HT-29 (cell line): ENCODE measurements at places on chromosomes 12 and 14.

DNA sequence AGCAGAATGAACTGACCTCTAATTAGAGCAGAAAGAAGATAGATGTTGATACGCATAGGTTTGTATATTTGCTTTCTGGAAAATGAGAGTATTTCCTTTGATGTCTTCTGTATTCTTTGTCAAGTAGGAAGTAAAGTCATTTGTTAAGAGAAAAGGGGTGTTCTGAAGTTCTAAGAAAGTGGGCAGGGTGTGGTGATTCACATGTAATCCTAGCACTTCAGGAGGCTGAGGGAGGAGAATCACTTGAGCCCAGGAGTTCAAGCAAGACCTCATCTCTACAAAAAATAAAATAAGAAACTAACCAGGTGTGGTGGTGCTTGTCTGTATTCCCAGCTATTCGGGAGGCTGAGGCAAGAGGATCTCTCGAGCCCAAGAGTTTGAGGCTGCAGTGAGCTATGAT lies 2.8 kb downstream of the RHNO1 start:
- no peak for DNase-seq

GRCh38 chr12:53391724-53392123 lies 11.7 kb downstream of the SP1 start:
- no peak for DNase-seq

GRCh38 chr14:104690861-104691455 lies 1.5 kb downstream of the INF2 start:
- no peak for DNase-seq

DNA sequence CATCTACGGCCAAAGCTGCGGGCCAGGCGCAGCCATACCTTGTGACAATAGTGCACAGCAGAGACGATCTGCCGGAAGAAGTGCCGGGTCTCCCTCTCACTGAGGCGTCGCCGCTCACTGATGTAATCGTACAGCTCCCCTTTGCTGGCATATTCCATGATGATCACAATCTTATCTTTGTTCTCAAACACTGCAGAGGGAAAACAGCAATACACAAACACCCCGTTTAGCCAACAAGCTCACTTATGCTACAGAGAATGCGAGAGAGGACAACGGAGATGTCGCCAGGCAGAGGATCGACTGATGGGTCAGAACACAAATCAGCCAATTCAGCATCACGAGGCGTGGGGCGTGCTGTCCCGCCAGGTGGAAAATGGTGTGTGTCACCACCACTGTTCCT lies 52.1 kb downstream of the NUAK1 start:
- no peak for DNase-seq
